ENCODE measurements at places on chromosomes 1 and 21.

DNA sequence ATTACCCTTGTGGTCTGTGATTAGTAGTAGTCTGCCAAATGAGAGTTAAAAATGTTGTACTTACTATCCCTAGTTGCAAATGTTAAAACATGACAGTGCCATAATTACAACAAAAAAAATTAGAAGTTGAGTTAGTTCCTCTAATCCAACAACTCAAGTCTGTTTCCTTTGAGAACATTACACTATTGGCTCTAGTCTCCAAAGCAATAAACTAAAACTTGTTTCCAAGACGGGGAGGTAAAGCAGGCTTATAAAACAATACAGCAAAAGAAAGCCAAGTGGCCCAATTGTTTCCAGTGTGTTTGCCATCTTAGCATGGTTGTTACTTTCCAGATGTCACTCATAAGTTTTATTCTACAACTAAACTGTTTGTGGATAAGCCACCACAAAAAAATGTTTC lies 11.6 kb downstream of the KYAT3 start:
- DNase-seq, result no peak

- no peak for DNase-seq
Observed at GRCh38 chr1:18608534-18608933, 22.1 kb upstream of the PAX7 start.

DNA sequence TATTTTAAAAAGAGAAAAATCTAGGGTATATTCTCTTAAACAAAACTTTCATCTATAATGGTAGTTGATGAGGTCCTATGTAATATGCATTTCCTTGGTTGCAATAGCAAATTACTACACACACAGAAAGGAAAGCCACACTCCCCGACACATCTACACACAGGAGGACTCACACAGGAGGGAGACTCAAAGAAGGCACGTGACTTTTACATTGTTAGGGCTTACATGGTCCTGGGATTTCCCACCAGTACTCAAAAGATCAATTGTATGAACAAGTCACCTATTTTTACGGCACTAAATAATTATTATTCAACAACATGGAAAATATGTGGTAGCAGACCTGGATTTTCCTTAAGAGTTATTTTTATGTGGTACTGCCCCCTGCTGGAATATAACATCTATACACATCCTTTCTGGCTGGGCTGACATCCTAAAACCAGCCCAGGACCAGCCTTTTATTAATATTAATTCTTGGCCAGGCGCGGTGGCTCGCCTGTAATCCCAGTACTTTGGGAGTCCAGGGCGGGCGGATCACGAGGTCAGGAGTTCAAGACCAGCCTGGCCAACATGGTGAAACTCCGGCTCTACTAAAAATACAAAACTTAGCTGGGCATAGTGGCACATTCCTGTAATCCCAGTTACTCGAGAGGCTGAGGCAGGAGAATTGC lies 33.9 kb upstream of the LGALS8 start:
- DNase-seq, result no peak

- no peak for DNase-seq
Observed at GRCh38 chr1:209344156-209344555, 239.4 kb upstream of the CAMK1G start.

GRCh38 chr1:8078176-8078671 lies 52.1 kb upstream of the ERRFI1 start:
- no peak for DNase-seq

- DNase-seq, result no peak
Observed at GRCh38 chr21:15826908-15827601, 97.3 kb downstream of the USP25 start.

GRCh38 chr1:236534151-236534651 lies 10.4 kb downstream of the LGALS8 start:
- DNase-seq, result no peak

DNA sequence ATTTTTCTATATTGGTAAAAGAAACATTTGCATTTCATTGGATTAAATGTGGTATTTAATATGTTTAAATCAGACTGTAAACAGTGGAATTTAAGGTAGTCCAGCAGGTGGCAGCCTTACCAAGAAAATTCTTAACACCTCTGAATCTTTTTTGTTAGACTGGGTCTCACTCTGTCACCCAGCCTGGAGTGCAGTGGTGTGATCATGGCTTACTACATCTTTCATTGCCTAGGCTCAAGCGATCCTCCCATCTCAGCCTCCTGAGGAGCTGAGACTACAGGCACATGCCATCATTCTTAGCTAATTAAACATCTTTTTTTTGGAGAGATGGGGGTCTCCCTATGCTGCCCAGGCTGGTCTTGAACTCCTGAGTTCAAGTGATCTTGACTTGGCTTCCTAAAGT lies 98.8 kb downstream of the RABGAP1L start:
- peak; percentile 62 for DNase-seq

DNA sequence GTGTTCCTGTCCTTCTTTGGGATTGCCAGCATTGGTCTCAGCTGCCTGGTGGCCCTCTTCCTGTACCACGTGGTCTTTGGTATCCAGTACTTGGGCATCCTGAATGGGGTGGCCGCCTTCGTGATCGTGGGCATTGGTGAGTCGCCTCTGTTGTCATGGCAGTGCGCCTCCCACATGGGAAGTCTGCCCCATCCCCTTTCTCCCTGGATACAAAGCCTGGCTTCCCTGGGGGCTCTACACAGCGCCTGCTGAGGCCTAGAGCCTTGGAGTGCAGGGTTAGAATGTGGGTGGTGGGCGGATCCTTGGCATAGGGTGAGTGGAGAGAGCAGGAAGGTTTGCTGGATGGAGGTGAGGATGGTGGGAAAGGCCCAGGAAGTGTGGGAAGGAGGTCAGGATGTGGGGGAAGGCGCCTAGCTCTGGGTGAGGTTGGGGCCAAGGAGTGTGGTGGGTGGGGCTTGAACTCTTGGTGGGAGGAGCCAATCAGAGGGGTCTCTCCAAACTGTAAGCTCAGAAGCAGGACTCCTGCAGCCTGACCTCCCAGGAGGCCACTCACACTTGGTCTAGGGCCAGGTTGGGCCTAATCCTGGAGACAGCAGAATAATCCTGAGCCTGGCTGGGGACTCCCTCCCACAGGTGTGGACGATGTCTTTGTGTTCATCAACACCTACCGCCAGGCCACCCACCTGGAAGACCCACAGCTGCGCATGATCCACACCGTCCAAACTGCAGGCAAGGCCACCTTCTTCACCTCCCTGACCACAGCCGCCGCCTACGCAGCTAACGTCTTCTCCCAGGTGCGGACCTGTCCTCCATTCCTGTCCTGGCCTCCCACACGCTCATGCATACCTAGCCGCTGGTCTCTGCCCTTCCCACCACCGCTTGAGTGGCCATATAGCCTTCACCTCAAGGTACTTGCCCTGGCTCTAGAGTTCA lies 36.7 kb downstream of the DISP3 start:
- DNase-seq, result no peak
